ENCODE measurements at places on chromosomes 3 and 15. TPM values are rescaled to one million over a fixed set of nuclear protein-coding genes. Genes with fewer than 3 reads are reported as not detected.

The STRIT1 gene
- polyA plus RNA-seq: not detected

The EBLN2 gene
- polyA plus RNA-seq: 0.18 TPM

The CPNE4 gene
- polyA plus RNA-seq: not detected

The CPLX3 gene
- polyA plus RNA-seq: not detected

The DUOX1 gene
- polyA plus RNA-seq: 3.4 TPM

The IREB2 gene
- 30.5 TPM for polyA plus RNA-seq

The CYP11A1 gene
- polyA plus RNA-seq: not detected

The PEX11A gene
- 5.3 TPM for polyA plus RNA-seq

The GTF2E1 gene
- polyA plus RNA-seq: 10.0 TPM

DNA sequence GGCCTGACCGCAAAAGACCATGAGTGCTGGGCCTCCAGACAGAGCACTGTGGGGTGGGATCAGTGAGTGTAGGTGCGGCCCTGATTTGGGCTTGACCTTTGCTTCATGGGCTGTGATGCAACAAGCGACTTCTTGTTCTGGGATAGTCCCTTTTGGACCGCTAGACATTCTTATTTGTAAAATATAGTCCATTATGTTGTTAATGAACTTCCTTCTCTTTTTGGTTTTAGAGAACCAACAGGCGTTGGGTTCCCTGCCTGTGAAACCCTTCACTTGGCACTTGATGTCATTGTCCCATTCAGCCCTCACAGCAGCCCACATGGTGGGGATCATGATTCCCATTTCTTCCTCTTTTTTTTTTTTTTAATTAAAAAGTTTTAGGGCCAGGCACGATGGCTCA lies 15.8 kb upstream of the TRH start:
- H3K27me3 ChIP-seq: peaks cover 2% of the 10 kb centered on the region
- no peak overlapping the region for H3K27ac ChIP-seq
- no peak for DNase-seq
- no peak overlapping the region for H3K4me3 ChIP-seq

DNA sequence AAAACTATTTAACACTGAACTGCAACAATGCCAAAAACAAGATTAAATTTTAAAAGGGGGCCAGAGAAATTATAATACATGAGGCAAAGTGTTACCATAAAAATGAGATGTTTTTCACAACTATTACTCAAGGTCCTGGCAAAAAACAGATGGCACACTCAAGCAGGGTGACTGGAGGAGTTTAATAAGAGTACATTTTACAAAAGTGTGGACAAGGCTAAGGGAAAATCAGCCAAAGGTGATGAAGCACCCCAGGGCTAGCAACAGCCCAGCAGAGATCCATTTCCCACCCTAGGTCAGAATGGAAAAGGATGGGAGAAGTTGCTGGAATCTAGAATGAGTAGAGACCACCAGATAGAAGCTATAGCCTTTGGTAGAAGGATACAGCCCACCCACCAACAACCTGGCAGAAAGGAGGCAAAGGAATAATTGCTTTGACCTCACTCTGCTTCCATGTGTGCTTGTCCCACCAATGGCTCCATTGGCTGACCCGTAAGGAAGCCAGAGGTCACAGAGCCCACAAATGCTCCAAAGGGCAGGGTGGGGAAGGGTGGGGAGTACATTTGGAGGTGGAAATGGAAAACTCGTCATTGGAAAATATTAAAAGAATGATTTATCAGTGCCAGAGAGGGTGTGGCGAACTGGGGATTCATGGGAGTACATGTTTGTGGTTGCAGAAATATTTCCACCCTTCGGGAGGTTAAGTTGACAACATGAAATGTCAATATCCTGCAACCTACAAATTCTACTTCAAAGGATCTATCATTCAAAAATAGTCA lies 161.0 kb upstream of the UBE2E2 start:
- no peak for DNase-seq
- no peaks in the 10 kb centered on the region for H3K4me1 ChIP-seq
- H3K36me3 ChIP-seq: no peaks in the 10 kb centered on the region
- H3K27ac ChIP-seq: no peak overlapping the region
- H3K27me3 ChIP-seq: no peaks in the 10 kb centered on the region

DNA sequence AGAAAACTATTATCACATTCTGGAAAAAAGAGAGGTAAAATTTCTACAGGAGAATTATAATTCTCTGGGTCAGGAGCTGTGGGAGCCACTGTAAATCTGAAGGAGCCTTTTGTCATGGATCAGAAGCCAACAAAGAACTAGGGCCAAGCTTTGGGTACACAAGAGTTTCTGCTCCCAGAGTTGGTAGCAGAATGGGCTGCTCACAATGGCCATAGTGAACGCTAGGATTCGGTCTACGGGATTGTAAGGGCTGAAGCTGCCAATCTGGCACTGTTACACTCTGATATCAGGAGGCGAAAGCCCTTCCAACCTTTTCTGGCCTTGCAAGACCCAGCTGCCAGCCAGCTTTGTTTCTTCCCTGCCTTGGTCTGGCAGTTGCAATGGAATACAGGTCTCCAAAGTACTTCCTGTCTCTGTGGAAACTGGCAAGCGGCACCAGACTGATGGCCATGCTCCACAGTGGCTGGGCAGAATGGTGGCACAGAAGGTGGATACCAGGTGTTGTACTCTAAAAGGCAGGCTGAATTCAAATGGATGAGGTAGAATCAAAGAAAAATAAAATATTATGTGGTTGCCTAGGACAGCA lies 831.7 kb downstream of the CADM2 start:
- H3K36me3 ChIP-seq: no peaks in the 10 kb centered on the region
- no peak for DNase-seq
- H3K4me1 ChIP-seq: no peaks in the 10 kb centered on the region
- no peaks in the 10 kb centered on the region for H3K27me3 ChIP-seq

- H3K4me1 ChIP-seq: peaks cover 65% of the 10 kb centered on the region
- DNase-seq: no peak
- no peaks in the 10 kb centered on the region for H3K36me3 ChIP-seq
- no peaks in the 10 kb centered on the region for H3K27me3 ChIP-seq
- no peak overlapping the region for H3K4me3 ChIP-seq
- no peak overlapping the region for H3K27ac ChIP-seq
Observed at GRCh38 chr3:67534594-67534993, 119.8 kb downstream of the SUCLG2 start.

- DNase-seq: no peak
- H3K4me3 ChIP-seq: peak overlapping the region; percentile 94
- H3K27ac ChIP-seq: peak overlapping the region; percentile 94
- H3K27me3 ChIP-seq: peaks cover 3% of the 10 kb centered on the region
- H3K4me1 ChIP-seq: peaks cover 23% of the 10 kb centered on the region
Observed at GRCh38 chr15:78148392-78149067, 632 bp upstream of the IDH3A start.

DNA sequence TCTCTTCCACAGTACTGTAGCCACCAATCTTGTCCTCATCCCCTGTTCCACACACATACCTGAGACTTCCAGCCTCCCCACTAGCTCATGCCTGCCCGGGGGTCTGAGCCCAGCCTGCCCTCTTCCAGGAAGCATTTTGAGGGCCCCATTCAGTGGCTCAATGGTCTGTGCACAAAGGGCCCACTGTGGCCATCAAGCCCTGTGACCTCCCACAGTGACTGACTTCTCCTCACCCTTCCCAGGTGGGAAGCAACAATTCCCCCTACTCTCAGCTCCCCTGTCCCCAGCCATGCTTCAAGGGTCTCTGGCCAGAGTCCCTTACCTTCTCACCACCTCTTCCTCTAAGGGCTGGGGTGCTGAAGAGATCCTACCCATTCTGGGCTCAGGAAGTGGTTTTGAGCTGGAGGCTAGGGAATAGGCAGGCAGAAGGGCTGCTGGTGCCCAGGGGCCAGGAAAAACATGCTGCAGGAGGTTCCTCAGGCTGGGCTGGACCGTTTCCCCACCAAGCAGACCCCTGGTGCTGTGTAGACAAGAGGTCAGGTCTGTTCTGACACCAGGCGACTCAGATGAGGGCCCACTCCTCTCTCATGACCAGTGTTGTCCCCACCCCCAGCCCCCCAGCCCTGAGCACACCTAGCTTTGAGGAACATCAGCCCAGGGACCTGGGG lies 3.0 kb upstream of the KLF15 start:
- no peak overlapping the region for H3K27ac ChIP-seq
- no peaks in the 10 kb centered on the region for H3K36me3 ChIP-seq
- no peak for DNase-seq
- H3K27me3 ChIP-seq: peaks cover 21% of the 10 kb centered on the region
- H3K4me1 ChIP-seq: peaks cover 16% of the 10 kb centered on the region

Data from immature natural killer cell (primary cell).